NCI-H187 (cell line): ENCODE measurements at places on chromosomes 5 and 9.

- no peak for DNase-seq
Measured at GRCh38 chr5:27494887-27495286, 456.5 kb upstream of the CDH9 start.

GRCh38 chr9:101462558-101462957 is 27.0 kb upstream of the ALDOB start:
- no peak for DNase-seq

DNA sequence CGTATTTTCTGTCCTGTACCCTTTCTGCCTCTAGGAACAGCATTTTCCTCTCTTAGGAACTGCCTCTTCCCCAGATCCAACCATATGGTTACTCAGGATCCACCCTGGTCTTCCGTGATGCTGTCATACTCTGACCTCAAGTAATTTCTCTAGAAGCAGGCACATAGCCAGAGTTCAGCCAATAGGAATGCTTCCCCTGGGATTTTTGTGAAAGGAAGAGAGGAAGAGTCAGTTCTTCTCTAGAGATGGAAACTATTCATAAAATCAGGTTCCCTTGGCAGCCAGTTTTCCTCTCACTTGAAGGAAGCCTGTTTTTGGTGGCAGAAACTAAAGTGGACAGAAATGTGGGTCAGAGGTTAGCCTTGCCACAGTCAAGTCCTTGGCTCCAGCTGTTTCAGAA is 400.1 kb upstream of the PCSK5 start:
- DNase-seq: no peak

GRCh38 chr9:7461791-7462190 is 337.8 kb downstream of the DMAC1 start:
- DNase-seq: no peak

DNA sequence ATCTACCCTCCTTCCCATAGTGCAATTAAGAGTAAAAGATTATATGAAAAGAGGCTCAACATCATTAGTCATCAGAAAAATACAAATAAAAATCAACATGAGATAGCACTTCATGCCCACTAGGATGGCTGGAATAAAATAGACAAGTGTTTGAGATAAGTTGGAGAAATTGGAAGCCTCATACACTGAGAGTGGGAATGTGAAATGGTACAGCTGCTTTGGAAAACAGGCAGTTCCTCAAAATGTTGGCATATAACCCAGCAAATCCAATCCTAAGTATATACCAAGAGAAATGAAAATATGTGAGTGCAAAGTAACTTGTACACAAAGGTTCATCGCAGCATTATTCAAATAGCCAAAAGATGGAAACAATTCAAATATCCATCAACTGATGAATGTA is 9.8 kb downstream of the SPATA31D3 start:
- no peak for DNase-seq

- no peak for DNase-seq
Measured at GRCh38 chr5:14998491-14998890, 126.9 kb upstream of the ANKH start.

GRCh38 chr9:134778841-134779411 is 101.7 kb upstream of the FCN2 start:
- no peak for DNase-seq

DNA sequence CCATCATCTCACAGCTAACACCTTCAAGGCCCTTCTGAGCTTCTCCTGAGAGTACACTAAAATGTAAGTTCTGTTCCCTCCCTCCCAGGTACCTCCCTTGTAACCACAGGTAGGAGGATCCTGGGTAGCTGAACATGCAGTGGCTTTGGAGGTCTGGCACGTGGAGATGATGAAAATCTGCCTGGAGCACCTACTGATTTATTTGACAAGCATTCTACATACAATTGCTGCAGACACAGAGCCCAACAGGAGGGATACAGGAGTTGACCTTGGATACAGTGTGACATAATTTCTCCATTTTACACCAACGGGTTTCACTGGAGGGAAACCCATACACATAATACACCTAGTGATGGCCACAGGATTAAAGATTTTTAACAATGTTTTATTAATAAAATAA is 478.7 kb downstream of the SEMA5A start:
- DNase-seq: no peak

- no peak for DNase-seq
Measured at GRCh38 chr5:173823721-173824567, 64.2 kb upstream of the CPEB4 start.

- DNase-seq: no peak
Measured at GRCh38 chr5:73605223-73606087, 20.5 kb upstream of the ARHGEF28 start.

GRCh38 chr5:172223901-172224873 is 30.2 kb downstream of the EFCAB9 start:
- no peak for DNase-seq

DNA sequence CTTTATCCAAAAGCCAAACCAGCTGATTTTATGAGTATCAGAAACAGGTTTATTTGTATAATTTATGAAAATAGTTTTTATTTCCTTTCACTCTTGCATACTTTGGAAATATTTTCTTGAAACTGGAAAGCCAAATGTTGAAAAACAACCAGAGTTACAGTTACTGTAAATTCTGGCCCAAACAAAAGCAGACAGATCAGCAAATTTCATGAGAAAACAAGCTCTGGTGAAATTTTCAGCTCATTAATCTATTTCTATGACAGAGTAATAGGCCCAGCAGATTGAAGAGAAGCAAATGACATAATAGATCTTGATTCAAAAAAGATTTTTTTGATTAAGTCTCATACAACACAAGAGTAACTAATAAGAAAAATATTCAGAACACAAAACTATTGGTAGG is 182.7 kb downstream of the ENC1 start:
- DNase-seq: no peak

DNA sequence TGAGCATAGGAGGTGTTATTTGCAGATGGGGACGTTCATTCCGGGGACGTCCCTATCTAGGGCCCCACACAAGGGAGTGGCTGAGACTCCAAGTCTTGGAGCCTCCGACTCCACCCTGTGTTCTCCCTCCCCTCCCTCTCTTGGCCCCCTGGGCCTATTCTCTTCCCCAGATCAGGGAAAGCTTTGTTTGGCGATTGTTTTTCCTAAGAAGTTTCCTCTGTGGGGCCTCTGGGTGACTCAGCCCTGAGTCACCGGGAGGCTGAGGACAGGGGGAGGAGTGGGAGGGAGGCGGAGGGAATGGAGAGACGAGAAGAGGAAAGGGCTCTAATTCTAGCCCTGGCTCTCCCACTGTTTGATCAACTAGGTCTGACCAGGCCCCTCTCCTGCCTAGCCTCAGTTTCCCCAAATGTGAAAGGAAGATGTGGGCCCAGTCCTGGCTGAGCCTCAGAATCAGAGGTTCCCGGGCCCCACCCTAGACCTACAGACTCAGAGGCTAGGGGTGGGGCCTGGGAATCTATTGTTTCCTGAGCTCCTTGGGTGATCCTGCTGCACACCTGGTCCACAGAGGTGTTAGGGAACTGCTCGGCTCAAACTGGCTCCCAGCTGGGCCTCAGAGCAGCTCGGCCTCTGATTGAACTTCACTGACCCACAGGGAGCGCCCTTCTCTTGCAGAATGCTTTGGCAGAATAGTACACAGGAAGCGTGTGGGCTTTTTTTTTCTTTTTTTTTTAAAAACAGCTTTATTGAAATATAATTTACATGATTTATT is 19.2 kb downstream of the GSN start:
- no peak for DNase-seq

GRCh38 chr9:77453825-77454647 is 194.1 kb downstream of the GNA14 start:
- DNase-seq: no peak

DNA sequence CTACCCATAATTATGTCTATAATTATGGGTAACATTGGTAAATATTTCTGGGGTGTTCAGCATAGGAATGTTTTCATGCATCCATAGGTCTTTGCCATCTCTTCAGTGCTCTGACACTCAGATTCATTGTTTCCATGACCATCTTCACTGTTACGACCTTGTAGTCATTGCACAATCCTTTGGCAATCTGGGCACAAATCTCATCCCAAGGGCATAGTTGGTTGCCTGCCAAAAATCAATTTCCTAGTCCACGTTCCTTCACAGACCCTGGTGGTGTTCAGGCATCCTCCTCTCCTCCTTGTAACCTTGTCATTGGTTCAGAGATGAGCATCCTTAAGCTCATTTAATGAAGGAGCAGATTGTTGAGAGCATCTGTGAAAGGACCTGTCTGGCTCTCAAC is 1400.7 kb downstream of the CDH12 start:
- no peak for DNase-seq

- DNase-seq: no peak
Measured at GRCh38 chr9:90385146-90385545, 257.5 kb downstream of the DIRAS2 start.

DNA sequence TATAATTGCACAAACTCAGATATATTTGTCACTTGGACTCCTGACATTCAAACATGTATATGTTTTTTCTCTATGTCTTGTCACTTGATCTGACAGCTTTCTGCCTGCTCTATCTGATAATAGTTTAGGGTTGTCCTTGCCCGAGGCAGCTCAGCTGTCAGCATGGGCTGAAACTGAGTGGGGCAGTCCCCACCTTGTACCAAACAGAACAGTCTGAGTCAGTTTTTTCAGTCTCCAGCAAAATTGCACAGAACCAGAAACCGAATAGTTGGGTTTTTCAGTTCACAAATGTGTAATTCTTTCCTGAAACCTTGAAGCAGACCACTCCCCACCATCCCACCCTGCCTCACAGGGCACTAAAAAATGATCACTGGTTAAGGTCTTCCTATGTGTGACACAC is 9.5 kb upstream of the HAND1 start:
- no peak for DNase-seq

GRCh38 chr5:170597872-170598271 is 94.1 kb downstream of the KCNIP1 start:
- no peak for DNase-seq

DNA sequence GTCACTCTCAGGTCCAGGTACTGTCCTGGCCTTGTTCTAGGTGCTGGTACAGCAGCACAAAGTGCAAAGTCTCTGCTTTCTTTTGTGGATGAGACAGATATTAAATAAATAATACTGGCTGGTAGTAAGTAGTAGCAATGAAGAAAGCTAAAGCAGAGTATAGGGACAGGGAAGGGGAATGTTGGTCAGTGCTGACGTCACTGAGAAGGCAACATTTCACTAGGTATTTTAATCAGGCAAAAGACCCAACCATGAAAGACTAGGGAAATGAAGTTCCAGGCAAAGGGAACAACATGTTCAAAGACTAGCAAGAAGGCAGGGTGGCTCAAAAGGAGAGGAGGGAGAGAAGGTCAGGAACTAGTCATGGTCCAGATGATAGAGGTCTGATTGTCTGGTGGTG is 388.2 kb downstream of the YTHDC2 start:
- no peak for DNase-seq

DNA sequence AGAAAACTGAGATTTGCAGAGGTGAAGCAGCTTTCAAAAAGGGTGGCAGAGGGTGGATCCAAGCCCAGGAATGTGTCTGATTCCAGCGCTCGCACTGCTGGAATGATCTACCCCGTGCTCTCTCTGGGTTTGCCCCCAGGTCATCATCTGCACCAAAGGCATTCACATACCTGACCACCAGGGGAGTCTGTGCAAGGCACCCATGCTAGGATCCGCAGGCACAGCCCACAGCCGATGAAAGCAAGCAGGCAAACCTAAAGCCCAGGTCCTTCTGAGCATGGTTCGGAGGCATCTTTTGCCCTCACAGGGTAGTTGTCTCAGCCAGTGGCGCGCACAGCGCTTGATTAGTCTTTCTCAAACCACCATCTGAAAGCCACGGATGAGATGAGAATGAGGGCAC is 56.6 kb downstream of the TEK start:
- DNase-seq: no peak
